PC-9 (cell line): ENCODE measurements at places on chromosomes 7 and 10. TPM values are rescaled to one million over a fixed set of nuclear protein-coding genes. Genes with fewer than 3 reads are reported as not detected.

GRCh38 chr10:30058570-30059132, 735 bp downstream of the JCAD start:
- no peak for DNase-seq

Gene SLC26A5
- not detected in 2 replicates for total RNA-seq

Gene MSMB
- not detected in 2 replicates for total RNA-seq

Gene PAPSS2
- 37.4 and 71.8 TPM in 2 replicates for total RNA-seq

GRCh38 chr7:88312061-88312663, 5.5 kb upstream of the STEAP4 start:
- no peak for DNase-seq

DNA sequence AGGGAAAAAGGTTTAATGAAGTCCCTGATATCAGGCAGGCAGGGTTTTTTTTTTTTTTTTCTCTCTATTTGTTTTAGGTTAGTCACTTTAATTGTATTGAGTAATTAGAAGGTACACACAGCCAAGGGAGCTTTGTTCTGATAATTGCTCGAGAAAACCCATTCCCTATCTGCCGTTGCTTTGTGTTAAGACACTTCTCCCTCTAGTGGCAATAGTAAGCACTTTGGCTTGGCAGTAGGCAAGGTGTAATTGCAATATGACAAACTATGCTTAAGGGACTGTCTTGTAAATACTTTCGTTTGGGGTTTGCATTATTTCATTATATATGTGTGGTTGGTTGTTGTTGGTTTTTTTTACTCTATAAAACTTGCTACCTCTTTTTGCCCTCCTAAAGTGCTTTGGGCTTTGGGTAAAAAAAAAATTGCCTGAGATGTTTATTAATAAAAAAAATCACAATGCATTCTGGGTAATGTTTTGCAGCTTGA, 113.4 kb downstream of the BTRC start:
- peak; percentile 79 for DNase-seq

DNA sequence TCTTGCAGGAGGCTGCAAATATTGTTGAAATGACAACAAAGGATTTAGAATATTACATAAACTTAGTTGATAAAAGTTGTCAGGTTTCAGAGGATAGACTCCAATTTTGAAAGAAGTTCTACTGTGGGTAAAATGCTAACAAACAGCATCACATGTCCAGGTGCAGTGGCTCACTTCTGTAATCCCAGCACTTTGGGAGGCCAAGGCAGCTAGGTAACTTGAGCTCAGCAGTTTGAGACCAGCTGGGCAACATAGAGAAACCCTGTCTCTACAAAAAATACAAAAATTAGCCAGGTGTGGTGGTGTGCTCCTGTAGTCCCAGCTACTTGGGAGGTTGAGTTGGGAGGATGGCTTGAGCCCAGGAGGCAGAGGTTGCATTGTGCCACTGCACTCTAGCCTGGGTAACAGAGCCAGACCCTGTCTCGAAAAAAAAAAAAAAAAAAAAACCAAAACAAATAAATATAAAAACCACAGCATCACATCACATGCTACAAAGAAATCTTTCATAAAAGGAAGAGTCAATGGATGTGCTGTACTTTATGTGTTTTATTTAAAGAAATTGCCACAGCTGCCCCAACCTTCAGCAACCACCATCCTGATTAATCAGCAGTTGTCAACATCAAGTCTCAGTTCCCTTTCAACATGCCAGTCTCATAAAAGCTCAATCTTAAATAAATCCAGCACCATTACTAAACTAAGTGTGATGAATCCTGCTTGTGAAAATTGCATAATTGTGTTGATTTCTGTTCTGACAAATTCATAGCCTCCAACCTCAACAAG, 83.2 kb upstream of the MBL2 start:
- DNase-seq, result no peak

DNA sequence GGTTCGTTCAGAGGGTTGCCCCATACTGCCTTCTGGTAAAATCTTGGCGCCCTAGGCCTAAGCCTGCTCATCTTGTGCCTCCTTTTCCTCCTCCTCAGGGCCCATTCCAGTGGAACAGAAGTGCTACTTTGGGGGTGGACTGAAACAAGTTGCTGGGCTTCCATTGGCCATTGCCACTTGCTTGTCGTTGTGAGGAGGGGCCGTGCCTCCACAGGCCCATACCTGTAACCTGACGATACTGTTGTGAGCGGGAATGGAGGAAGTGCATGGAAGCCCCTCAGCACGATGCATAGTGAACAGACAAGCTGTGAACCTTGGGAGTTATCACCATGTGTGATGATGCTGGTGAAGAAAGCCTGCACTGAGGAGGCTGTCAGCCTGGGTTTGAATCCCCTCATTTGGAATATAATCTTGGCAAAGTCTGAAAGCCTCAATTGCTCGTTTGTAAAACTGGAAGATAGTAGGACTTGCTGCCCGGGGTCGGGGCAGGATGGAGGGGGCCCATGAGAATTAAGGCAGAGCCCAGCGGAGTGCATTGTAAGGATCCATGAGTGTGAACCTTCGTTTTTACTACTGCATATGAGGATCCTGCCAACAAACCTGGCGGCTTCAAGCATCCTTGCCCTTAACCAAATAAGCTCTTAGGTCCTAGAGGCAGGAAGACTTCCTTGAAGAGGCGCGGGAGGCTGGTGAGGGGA, 671 bp upstream of the PAPSS2 start:
- DNase-seq, result no peak

- no peak for DNase-seq
Observed at GRCh38 chr7:12687718-12688171, 312 bp downstream of the ARL4A start.

GRCh38 chr10:86688398-86688921, 20.1 kb downstream of the LDB3 start:
- DNase-seq, result no peak

DNA sequence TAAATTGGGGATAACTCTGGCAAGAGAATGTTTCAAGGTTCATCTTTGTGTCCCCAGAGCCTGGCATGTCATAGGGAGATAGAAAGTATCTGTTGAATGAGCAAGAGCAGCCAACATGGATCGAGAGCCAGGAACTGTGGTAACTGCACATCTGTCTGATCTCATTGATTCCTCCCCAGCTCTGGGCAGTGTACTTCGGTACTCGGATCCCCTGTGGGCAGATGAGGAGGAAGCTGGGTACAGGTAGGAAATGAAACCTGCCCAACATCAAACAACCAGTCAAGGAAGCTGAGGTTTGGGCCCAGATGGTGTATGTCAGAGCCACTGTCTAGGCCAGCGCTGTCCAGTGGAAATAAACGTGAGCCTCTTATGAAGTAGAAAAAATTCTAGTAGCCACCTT, 76.4 kb downstream of the GRK5 start:
- no peak for DNase-seq

DNA sequence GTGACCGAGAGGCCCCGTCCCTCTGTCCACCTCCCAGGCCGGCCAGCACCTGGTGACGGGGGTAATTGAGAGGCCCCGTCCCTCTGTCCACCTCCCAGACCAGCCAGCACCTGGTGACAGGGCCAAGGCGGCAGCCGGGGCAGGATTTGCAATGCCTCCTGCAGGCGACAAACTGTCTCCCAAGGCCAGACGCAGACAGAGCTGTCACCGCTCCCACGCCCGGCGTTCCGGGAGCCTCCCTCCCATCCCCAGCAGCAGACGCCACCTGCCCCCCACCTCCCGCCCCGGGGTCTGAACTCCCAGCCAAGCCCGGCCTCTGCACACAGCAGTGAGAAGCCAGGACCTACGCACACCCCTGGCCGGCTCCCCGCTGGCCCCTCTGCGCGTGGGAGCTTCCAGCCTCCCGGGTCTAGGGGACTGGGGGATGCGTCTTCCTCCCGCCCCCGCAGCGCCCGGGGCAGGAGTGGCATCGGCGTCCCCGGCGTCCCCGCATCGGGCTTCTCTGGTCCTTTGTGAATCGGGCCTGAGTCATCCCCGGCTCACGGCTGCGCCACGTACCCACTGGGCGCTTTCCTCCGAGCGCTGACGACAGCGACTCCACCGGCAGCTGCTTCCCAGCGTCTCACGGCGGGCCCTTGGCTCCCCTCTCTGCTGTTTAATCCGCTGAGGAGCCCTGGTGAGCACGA, 95.1 kb upstream of the DIP2C start:
- peak; percentile 49 for DNase-seq

Gene CALML3
- total RNA-seq, result not detected in 2 replicates

DNA sequence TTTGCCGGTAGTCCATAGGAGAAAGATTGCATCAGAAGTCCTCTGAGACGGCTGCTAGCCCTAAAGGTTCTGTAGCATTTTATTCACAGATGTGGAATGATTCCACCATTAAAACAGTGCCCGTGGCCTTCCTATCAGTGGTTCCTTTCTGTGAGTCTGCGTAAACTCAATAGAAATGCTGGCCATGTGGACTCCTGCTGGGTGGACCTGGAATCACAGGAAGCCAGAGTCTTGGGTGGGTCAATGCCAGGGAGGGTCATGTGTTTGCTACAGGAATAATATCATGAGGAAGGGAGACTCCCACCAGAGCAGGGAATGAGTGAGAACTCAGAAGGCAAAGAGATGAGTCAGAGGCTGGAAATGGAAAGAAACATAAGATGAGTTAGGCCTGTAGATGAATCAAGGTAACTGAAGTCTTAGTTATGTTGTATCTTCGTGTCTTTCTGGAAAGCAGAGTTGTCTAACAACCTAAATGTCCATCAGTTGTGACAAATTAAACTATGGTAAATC, 410.4 kb upstream of the AUTS2 start:
- no peak for DNase-seq

GRCh38 chr10:11152801-11153200, 135.1 kb downstream of the CELF2 start:
- no peak for DNase-seq

DNA sequence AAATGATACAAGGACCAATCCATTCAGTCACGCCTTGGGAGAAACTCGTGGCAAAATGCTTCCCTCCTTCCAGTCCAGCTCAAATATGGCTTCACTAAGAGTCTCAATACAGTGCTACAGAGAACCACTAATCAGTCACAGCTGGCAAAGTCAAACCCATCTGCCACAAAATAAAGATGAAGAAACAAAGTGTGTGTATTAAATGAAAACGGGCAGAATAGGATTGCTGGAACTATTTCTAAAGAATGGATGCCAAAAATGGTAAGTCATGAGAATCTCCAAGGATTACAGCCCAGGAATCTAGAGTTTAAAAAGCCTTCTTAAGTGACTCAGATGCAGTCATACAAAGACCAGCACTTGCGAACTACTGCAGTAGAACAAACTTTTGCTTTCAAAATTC, 61.9 kb downstream of the CACUL1 start:
- no peak for DNase-seq

Gene CH25H
- total RNA-seq, result not detected in 2 replicates

GRCh38 chr7:35681231-35682029, 13.5 kb downstream of the HERPUD2 start:
- no peak for DNase-seq

DNA sequence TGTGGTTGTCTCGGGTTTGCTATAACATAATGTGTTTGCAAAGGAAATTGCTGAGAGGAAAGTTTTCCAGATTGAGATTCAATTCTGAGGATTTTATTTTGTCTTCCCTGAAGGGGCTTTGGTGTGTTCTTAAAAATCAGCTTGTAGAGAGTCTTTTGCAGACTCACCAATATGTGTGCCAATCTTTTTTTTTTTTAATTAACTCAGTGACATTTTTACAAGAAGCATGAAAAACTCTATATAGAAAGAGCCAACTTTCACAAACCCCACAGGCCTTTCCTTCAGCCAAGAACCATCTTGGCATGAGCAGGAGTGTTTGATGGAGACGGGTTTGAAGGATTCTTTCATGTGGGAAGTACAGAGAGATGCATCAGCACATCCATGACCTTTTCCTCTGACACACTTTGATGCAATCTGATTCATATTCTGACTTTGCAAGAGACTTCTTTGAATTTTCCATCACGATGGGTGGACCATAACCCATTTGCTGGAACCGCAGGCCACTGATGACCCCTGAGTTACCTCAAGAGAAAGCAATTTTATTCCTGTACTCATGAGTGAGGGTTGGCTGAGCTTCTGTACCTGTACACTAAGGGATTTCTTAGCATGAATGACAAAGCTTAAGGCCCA, 892.6 kb downstream of the XPNPEP1 start:
- DNase-seq, result no peak

DNA sequence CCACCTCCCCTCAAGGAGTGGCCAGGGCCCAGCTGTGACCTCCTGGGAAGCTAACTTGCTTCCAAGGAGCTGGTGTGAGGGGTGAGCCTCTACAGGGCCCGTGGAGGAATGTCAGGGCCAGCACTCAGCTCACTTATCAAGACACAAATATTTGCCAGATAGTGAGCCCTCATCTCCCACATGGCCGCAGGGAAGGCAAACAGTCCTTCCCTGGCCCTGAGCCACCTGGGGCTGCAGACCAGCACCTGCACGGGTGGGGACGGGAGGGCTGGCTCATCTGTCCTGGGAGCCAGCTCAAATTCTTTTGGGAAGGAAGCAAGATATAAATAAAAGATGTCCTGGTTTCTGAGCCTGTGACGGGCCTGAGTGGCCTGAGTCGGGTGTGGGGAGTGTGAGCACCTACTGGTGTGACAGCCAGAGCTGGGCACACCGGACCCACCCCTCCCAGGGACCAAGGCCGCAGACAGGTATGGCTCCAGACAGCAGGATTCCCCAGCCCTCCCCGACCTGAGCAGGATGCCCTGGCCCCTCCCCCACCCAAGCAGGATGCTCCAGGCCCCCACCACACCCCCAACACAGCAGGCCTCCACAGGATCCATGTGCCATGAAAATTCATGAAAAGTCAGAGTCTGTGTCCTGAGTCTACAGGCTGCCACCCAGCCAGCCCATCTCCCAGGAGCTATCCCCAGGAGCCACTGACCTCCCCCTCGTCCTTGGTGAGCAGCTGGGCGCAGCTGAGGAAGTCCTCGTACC, 148.0 kb downstream of the MAPK8 start:
- DNase-seq, result no peak

Gene RPEL1
- not detected in 2 replicates for total RNA-seq

GRCh38 chr7:158814637-158815036, 14.7 kb downstream of the ESYT2 start:
- no peak for DNase-seq

- DNase-seq, result peak; percentile 53
Observed at GRCh38 chr10:63720072-63720537, 198.9 kb downstream of the REEP3 start.

GRCh38 chr7:47186316-47186715, 395.6 kb downstream of the TNS3 start:
- no peak for DNase-seq

Gene TMEM176A
- not detected in 2 replicates for total RNA-seq

DNA sequence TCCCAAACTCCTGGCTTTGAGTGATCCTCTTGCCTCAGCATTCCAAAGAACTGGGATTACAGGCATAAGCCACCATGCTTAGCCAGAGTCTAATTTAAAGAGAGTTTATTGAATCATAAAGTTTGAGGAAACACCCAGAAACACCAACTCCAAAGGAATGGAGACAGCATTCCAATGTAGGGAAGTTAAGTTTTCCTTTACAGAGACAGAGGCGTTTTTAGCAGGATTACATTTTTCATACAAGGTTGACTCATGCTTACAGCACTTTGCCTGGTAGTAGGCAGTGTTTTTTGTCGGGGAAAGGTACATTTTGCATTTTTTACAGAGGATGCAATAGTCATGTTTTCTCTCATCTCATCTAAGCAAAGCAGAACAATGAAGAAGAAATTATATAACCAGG, 18.9 kb upstream of the OPN4 start:
- DNase-seq, result no peak

DNA sequence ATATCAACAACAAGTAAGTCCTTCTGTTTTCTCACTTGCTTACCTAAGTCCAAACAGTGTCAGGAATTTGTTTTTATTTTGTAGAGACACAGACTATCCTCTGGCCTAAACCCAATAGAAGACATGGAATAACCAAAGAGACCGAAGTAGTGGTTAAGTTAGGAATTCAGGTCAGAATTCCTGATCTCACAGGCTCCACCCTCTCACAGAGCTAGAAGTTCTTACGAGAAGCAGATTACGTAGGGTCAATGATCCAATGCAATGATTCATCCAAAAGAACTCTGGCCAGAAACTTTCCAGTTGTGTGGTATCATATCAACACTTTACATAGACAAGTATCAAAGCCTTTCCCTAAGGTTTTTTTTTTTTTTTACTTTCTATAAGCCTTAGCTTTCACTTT, 73.8 kb downstream of the IQUB start:
- no peak for DNase-seq
